ENCODE measurements at places on chromosomes 12 and 14. TPM values are rescaled to one million over a fixed set of nuclear protein-coding genes. Genes with fewer than 3 reads are reported as not detected.

TSHR gene
- 0.31 TPM for total RNA-seq

ALG10B gene
- total RNA-seq = 13.8 TPM

GSC gene
- not detected for total RNA-seq

GPR65 gene
- 16.9 TPM for total RNA-seq

CDKL1 gene
- 7.7 TPM for total RNA-seq

SLCO1C1 gene
- total RNA-seq = not detected

OR4K2 gene
- not detected for total RNA-seq

DBX2 gene
- total RNA-seq = not detected

ARPC3 gene
- total RNA-seq = 240 TPM

KRT79 gene
- total RNA-seq = 0.87 TPM

CDK2 gene
- 86.7 TPM for total RNA-seq

GARIN6 gene
- total RNA-seq = not detected

KRT83 gene
- total RNA-seq = not detected

DNA sequence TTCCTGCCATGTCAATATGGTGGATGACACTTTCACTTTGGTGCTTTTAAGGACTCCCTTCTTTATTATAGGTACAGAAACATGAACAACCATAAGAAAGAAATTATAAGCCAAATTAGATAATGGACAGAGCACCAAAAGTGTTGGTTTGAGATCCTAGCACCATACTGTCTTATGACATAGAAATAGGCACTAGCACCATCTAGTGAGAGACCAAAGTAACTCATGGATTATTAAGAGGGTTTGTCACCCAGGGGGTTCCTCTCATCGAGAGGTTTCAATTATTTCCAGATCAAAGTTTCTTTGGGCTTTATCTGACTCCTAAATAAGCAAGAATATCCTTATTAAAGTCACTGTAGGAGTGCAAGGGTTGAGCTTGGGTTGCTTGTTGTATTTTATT lies 153.0 kb upstream of the DIO2 start:
- DNase-seq = no peak

DNA sequence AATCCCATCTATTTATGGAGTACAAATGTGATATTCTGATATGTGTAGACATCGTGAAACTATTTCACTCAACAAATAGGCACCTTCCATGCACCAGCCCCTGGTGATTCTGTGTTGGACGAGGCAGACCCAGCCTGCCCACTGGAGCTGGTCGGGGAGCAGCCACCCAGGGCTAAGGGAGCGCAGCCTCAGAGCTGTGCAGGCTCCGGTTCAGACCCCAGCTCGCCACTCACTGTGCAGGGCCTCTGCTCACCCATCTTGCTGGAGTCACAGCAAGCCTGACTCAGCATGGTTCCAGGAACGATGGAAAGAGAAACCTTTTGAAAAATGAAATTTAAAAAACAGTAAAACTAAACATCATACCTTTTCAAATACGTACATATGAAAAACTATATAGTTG lies 52.3 kb upstream of the BCL11B start:
- DNase-seq = no peak

- DNase-seq = peak; percentile 46
Observed at GRCh38 chr12:131929581-131930456, 743 bp downstream of the PUS1 start.

DNA sequence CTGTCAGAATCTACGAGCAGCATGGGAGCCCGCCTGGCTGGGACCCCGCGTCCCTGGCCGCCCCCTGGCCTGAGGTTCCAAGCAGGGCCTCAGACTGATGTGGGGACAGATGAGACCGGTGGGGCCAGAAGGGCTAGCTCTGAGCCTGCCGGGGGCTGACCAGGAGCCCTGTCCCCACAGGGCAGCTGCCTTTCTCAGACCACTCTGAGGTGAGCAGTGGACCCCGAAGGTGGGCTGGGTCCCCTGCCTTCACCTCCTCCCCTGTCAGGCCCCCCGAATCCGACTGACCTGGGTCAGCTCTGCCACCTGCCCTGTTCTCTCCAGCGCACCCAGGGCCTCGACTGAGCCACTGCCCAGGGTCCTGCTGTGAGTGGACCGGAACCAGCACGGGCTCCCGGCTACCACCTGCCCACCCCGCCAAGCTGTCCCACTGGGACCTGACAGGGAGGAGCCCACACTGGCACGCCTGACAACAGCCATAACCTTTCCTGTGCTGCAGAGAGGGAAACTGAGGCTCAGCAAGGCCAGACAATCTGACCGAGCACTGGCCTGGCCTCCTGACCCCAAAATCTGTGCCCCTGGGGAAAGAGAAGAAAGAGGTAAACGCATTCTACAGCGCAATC lies 29.7 kb upstream of the TMEM179 start:
- no peak for DNase-seq

DNA sequence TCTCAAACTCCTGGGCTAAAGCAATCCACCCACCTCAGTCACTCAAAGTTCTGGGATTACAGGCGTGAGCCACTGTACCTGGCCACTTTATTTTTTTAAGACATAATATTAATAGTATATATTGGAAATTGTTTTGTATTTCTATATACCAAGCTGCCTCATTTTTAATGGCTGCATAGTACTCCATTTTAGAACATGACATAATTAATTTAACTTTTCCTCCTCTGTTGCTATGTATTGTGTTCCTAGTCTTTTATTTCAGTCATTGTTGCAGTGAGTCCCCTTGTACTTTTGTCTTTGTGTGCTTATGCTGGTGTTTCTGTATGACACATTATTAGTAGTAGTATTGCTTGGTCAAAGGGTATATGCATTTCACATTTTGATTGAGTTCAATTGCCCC lies 138.7 kb downstream of the PRKCH start:
- no peak for DNase-seq

- DNase-seq = no peak
Observed at GRCh38 chr14:22448905-22449599, 140.0 kb downstream of the DAD1 start.

- DNase-seq = no peak
Observed at GRCh38 chr14:105891631-105892452, 365.5 kb downstream of the TMEM121 start.

- DNase-seq = no peak
Observed at GRCh38 chr14:86237733-86238132, 707.8 kb downstream of the FLRT2 start.

DNA sequence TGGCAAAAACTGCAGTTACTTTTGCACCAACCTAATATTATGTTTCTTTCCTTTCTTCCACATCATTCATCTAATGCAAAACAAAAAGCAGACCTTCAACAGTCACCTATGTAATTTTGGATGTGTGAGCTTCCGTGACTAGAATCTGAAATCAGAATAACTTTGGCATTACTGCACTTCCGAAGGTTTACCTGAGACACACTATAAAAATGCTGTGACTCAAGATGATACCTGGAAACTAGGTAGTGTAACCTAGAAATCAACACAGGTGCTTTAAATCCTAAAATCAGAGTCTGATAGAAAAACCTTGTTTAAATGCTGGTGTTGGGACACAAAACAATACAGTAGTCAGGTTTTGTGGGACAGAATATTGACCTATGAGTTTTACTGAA lies 2.2 kb downstream of the BTBD7 start:
- DNase-seq = no peak

DNA sequence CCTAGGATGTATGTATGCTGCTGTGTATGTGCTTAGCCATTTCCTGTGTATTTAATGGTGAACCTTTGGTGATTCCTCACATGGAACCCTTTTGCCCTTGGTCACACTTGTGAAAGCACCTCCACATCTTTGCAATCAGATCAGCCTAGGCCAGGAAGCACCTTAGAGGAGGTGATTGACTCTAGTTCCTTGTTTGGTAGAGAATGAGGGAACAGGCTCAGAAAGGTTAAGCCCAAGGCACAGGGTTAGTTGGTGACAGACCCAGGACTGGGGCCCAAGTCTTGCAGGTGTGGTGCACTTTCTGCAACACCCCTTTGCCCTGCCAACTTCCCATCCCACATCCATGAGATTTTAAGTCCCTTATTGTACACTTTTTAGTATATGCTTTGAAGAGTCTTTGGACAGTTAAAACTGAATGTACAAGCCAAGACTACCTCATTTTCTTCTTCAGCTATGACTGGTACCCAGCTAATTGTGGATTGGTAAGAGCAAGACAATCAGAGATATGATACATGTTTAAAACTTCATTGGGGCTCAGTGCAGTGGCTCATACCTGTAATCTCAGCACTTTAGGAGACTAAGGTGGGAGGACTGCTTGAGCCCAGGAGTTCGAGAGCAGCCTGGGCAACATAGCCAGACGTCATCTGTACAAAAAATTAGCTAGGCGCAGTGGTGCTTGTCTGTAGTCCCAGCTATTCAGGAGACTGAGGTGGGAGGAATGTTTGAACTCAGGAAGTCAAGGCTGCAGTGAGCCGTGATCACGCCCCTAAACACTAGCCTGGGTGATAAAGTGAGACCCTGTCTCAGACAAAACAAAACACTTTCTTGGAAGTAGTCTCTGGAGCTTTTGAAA lies 71.1 kb downstream of the RASSF3 start:
- DNase-seq = peak; percentile 38

DNA sequence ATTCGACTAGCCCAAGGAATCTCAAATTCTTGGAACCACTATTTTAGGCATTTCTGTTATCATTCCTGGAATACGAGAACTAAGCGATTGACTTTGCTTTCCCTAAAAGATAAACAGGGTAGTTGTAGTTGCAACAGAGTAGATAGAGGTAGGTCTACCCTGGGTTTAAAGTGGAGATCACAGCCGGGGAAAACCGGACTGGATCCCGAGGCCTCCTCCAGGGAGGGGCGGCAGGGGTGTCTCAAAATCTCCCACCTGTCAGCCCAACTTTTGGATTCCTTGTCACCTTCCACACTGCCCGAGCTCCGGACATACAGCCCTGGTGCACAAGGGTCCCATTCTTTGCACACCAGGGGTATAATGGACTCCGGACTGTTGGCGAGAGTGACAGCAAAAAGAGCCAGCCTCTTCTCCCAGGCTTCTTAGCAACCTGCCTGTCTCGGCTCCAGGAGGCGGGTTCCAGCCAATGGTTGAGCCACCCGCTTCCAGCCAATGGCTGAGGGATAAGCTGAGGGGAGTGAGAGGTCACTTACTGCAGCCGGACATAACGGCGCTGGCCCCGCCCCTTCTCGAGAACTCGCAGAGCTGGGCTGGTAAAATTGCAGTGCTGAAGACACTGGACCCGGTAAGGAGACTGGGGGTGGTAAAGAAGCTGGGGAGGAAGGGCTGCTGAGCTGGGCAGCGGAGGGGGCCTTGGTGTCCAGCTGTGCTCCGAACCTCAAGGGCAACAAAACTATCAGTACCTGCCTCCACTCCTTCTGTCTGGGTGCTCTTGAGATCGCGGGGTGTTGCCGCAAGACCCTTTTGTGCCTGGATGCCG lies at the start of gene SUOX:
SUOX (plus strand) TSS at position 562 of the 820 bp plus-strand sequence. CDS start 4,946 bp downstream, outside the sequence.
- DNase-seq = peak; percentile 65

DNA sequence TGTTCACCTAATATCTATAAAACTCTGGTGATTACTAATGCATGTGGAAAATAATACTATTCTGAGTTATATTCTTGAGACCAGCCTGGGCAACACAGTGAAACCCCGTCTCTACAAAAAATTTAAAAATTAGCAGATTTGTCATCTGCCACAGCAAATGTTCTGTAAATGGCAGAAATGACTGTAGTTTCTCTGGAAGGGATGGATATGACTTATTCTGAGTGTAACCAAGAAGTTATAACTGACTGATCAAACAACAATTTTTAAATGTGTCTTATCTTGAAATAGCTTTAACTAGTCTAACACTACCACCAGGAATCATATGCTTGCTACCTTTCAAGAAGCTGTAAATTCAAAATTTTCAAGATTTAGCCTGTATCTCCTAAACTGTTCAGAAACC lies 88.7 kb downstream of the PLBD1 start:
- no peak for DNase-seq

DNA sequence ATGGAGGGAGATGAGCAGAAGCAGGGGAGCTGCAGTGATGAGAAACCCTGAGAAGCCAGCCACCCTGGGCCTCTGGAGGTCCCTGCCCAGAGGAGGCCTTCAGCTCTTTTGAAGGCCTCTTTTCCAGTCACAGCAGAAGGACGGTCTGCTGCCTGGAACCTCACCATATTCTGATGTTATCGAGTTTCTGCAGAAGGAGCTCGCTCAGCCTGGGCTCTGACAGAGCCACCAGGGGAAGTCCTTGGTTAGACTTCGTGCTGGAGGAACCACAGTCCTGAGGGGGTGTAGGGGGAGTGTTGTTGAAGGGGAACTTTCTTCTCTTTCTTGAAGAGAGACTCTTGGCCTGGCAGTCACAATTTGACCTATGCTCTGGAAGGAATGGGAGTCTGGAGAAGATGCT lies 25.1 kb upstream of the BATF start:
- peak; percentile 75 for DNase-seq

GRCh38 chr12:130514149-130514551 lies 176.5 kb downstream of the PIWIL1 start:
- no peak for DNase-seq

- DNase-seq = no peak
Observed at GRCh38 chr14:55198749-55199148, 7.4 kb upstream of the DLGAP5 start.

DNA sequence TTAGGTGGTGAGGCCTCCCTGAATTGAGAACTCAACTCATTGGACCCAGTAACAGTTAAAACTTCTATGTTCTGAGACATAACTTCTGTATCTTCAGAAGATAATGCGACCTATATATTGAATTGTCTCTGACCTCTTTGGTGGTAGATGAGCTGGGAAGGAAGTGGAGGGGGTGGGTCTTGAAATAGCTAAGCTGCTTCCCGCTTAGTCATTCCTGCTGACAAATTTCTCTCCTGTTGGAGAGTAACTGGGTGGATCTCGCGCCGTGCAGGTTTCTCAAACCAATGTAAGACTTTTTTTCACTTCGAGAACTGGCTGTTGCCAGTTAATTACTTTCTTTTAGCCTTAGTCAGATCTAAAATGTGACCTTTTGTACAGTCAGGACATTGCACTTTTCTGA lies 100.8 kb downstream of the PPHLN1 start:
- DNase-seq = peak; percentile 25

DNA sequence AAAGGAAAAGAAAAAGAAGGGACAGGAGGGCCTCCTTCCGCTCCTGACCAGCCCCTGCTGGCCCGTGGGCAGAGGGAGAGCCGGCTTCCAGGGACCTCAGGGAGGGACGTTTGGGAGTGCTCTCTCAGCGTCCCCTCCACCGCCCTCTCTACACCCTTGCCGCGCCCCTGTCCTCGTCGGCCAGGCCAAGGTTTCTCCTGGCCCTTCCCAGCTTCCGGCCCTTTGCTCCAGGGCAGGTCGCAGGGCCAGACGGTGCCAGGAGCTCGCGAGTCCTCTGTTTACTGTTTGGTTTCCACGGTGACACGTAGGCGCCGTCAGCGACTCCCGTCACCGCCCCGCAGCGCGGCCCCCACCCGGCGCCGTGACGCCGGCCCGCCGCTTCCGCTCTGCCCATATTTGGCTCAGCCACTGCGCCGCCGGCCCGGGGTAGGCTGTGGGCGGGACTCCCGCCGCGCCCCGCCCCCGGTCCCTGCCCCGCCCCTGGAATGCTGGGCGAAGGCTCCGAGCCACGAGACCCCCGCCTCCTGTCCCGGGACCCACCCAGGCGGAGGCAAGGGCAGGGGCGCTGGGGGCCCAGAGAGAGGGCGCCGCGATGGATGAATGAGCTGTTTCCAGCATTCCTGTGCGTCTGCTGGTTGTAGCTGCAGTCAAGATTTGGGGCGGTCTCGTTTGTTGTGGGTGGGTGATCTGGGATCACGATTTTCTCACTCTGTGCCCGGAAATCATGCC lies 15.5 kb downstream of the FOS start:
- peak; percentile 94 for DNase-seq

- DNase-seq = no peak
Observed at GRCh38 chr14:85223667-85224066, 306.3 kb upstream of the FLRT2 start.

All from activated CD8-positive, alpha-beta T cell treated with anti-CD3 and anti-CD28 coated beads for 36 hours (primary cell).